ENCODE measurements at places on chromosomes 3 and 15. TPM values are rescaled to one million over a fixed set of nuclear protein-coding genes. Genes with fewer than 3 reads are reported as not detected.

Gene PTPRG
- total RNA-seq, result under 0.01 TPM

Gene ATP13A4
- total RNA-seq, result 0.27 TPM

Gene GOLGA8H
- total RNA-seq, result 1.6 TPM

Gene SKOR1
- total RNA-seq, result 1.1 TPM

Gene KBTBD13
- total RNA-seq, result not detected

Gene CCDC54
- total RNA-seq, result not detected

Gene CLDN1
- not detected for total RNA-seq

Gene PIGZ
- 5.4 TPM for total RNA-seq

Gene CEMIP
- total RNA-seq, result under 0.01 TPM

Gene NDUFB5
- 20.7 TPM for total RNA-seq

Gene RPUSD2
- 14.8 TPM for total RNA-seq

Gene SLC24A5
- not detected for total RNA-seq

Gene CASR
- total RNA-seq, result under 0.01 TPM

Gene C2CD4A
- under 0.01 TPM for total RNA-seq

Gene MESP2
- under 0.01 TPM for total RNA-seq

Gene PRR20G
- not detected for total RNA-seq

Gene GOLGA8J
- under 0.01 TPM for total RNA-seq

Gene AMOTL2
- 1.6 TPM for total RNA-seq

Gene MSL2
- 44.2 TPM for total RNA-seq

Gene AMT
- total RNA-seq, result 20.5 TPM

Gene GRM2
- total RNA-seq, result 0.27 TPM

Gene C3orf70
- total RNA-seq, result under 0.01 TPM

Gene DOCK3
- 1.3 TPM for total RNA-seq

Gene ISL2
- total RNA-seq, result not detected

Gene SPESP1
- total RNA-seq, result 0.81 TPM

Gene ITIH1
- under 0.01 TPM for total RNA-seq

Gene BCL2A1
- total RNA-seq, result 9.7 TPM

Gene QTRT2
- 10.8 TPM for total RNA-seq

Gene ULK4
- 23.2 TPM for total RNA-seq

Gene ALS2CL
- 2.4 TPM for total RNA-seq

Gene HEG1
- total RNA-seq, result 3.0 TPM

Gene UBAP1L
- 1.6 TPM for total RNA-seq

Gene KIF7
- 13.2 TPM for total RNA-seq

Gene GOLGA6D
- total RNA-seq, result under 0.01 TPM

Gene DGKG
- total RNA-seq, result 6.2 TPM

Data from hematopoietic multipotent progenitor cell (in vitro differentiated cells).